Forelimb muscle (tissue), 1 donor: ENCODE measurements at places on chromosomes 4 and X.

DNA sequence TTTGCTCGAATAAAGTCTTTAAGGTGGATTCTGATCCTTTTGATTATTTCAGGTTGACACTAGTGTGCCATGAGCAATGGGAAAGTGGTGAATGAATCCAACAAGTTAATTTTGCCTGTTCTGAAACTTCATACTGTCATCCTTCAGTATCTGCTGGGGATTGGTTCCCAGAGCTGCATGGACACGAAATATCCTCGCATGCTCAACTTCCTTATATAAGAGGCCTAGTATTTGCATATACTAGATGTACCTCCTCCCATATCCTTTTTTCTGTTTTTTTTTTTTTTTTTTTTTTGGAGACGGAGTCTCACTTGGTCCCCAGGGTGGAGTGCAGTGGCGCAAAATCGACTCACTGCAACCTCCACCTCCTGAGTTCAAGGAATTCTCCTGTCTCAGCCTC lies 23.0 kb upstream of the PDS5A start:
- no peak for DNase-seq

- no peak for DNase-seq
Measured at GRCh38 chr4:135122457-135122856, 920.9 kb upstream of the PABPC4L start.

DNA sequence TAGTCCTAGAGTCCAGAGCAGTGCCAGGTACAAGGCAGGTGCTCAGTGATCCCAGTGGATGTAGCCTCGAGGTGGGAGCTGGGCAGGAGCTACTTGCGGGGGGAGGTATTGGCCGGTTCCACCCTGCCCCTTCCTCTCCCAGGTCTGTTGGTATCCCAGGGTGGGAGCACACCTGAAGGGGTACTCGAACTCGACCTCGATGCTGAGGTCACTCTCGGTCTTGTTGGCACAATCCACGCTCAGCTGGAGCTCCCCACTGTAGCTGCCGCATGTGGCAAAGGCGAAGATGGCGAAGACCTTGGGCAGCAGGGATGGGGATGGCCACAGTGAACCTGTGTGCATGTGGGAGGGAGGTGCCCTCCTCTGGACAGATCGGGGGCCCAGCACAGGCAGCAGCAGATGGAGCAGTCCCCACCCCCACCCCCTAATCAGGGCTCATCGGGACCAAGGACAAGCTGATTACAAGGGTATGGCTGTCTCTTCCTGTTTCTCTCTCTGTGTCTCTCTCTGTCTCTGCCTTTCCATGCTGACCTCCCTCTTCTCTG lies 2.4 kb downstream of the SYP start:
- no peak for DNase-seq

DNA sequence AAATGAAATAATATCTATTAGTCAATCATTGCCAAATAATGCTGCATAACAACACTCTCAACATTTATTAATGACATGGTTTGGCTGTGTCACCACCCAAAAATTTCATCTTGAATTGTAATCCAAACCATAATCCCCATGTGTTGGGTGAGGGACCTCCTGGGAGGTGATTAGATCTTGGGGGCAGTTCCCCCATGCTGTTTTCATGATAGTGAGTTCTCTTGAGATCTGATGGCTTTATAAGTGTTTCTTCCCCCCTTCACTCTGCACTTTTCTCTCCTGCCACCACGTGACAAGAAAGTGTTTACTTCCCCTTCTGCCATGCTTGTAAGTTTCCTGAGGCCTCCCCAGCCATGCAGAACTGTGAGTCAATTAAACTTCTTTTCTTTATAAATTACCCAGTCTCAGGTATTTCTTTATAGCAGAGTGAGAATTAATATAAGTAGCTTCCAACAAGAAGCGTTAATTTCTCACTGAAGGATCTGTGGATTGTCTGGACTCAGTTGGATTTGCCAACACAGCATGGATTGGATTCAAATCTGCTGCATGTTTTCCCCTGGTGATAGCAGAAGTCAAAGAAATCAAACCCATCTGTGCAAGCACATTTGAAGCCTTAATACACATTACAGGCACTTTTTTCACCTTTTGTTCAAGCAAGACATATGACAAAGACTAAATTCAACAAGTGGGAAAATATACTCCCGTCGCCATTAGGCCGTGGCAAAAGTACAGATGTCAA lies 216.6 kb downstream of the PDGFC start:
- no peak for DNase-seq

DNA sequence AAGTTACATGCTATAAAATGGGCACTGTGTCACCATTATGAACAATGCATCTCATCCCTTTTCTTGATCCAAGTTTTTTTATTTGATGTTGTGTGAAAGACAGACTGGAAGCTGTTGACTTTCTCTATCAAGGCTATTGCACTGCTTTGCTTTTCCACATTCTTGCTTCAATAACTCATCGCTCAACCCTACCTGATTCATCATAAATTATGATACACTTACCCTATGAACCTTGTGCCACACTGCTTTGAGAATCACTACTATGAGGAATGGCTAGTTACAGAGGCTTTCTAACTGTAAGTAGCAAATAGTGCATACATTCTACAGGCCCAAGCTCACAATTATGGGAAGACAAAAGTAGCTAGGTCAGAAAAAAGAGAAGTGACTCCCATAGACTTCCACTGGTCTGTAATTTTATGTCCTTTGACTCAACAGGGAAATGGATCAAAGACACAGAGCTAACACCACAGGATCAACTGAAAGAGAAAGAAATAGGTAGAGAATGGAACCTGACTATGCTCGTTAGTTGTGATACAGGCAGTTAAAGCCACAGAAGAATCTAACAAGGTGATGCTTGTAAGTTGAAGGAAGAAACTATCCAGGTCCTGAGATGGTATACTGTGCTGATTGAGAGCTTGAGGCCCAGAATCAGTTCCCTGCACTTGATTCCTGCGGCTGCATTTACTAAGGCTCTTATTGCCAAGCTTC lies 163.5 kb downstream of the PPP3CA start:
- no peak for DNase-seq

DNA sequence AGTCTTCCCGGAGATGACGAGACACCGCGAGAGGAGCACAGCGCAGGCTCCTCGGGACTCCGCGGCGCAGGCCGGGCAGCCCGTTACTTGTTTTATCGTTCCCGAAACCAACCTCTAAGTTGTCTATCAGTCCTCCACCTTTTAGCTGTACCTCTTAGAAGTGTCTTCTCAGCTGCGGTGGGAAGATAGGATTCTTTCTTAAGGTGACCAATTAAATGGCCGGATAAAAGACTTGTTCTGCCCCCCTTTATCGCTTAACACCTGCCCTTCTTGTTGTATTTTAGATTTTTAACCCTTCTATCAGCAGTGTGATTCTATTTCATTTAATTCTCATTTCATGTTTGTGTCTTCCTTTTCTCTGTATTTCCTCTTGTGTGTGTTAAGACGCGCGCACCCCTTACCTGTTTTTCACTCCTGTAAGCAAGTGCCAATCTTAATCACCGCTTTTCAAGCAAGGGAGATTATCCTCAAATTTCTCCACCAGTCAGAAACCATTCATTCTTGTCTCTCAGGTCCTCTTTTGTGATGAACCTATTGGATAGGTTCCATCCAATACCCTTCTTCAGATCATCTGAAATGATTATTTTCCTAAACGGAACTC lies at the start of gene SLC9B2:
Gene SLC9B2, minus strand, starts transcription at position 15 of the 601 bp plus-strand sequence. CDS start 9,211 bp downstream, outside the sequence.
- no peak for DNase-seq

GRCh38 chr4:186342582-186342981 lies 76.6 kb downstream of the F11 start:
- DNase-seq = no peak

GRCh38 chrX:11100281-11101035 lies 10.7 kb upstream of the HCCS start:
- DNase-seq = peak; percentile 47

DNA sequence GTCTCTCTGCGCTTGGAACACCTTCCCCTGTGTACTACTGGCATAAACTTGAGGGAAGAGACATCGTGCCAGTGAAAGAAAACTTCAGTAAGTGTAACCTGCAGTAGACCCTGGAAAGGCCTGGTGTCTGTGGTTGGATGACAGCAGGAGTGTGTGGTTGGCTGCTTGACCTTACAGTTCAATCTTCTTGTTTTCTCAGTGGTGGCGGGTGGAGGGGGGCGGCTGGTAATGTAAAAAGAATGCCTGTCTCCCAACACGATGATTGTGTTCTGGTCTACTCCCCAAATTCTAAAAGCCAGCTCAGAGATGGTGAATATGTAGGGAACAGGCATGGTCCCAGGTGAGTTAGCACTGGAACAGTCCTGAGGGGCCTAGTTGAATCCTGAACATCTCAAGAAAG lies 18.6 kb downstream of the PSMD10 start:
- DNase-seq = no peak

- DNase-seq = no peak
Measured at GRCh38 chr4:38634047-38634759, 29.8 kb upstream of the KLF3 start.

- DNase-seq = no peak
Measured at GRCh38 chr4:62193761-62194160, 993.6 kb downstream of the ADGRL3 start.

GRCh38 chr4:107709916-107710315 lies 10.1 kb downstream of the PAPSS1 start:
- no peak for DNase-seq

DNA sequence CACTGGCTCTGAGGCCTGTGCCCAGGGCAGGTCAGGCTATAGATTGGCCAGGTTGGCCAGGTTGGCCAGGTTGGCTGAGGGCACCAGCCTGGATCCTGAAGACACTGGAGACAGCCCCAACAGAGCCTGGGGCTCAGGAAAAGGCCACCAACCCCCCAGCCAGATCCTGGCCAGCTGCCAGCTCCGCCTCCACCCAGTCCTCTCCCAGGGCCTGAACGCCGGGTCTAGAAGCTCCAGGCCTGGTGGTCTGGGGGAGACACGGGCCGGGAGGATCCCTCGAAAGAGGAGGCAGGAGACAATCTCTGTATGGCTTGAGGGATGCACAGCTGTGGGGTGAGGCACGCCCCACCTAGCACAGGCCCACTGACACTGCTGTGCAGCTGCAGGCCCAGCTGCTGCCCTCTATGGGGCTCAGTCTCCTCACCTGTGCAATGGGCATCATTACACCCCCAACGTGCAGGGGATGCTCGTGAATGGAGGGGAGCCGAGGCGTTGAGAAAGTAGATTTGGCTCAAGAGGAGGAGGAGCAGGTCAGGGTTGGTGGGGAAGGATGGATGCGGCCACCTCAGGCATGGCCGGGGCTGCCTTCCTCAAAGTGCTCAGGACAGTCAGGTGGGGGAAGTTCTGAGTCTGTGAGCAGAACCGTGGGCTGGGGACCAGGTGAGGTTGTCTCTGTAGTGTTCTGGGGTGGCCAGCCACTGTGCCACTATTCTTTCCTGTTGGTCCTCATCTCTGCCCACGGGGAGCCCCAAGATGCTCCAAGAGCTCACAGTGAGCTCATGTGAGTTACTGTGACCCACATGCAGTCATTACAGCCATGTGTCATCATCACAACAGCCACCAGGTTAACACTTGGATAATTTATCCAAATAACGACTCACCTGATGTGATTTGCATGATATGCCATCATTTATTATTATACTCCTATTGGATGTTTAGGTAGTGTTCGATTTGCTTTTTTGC lies 10.8 kb upstream of the GAGE10 start:
- no peak for DNase-seq

- no peak for DNase-seq
Measured at GRCh38 chr4:2767046-2767704, 11.0 kb upstream of the TNIP2 start.

DNA sequence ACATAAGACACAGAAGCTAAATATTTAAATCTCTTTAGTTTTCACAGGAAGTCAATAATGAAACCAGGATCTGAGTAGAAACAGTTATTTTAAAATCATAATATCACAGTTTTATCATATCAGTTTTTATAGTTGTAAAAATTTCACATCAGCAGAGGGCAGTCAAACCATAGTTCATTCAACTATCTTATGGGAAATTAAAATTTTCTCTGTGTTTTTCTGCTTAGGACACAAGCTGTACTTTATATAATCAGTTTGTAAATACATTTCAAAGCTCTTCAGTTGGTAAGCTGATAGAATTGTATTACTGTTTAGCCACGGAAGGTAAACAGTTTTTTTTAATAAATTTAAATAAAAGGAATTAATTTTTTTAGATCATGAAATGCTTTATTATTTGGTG lies 204.8 kb upstream of the NUDT6 start:
- DNase-seq = no peak

DNA sequence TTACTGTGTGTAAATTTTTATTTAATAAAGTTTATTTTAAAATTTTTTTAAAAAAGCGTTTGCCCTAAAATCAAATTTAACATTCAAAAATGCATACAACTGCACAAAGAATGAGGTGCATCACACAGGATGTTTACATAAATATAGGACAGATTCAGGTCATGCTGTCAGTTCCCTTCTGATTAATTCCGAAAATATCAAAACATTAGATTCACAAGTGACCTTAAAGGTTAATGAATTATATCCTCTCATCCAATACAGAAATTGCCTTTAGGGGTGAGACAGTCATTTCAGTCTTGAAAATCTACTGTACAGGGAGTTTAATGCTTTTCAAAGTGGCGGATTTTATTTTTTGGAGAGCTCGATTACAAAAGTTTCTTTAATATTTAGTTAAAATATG lies 208.7 kb upstream of the FTHL17 start:
- DNase-seq = no peak

DNA sequence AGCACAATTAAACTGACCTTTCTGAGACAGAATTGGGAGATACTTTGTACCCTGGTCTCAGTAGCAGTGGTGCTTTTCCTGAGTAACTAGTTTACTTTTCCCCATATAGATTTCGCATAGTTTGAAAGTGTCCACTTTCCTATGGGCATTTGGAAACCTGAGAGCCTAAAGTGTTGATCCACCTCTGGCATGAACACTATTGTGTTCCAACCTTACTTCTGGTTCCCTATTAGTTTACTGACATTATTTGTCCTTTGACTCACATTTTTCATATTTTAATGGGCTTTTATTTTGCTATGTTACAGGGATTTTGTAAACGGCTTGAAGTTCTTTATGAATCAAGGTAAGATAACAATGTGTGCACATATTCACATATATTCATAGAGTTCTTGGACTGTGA lies 103.7 kb downstream of the CBLL2 start:
- no peak for DNase-seq
